Urinary bladder (tissue), 4 donors: ENCODE measurements at places on chromosomes 5 and 9. TPM values are rescaled to one million over a fixed set of nuclear protein-coding genes. Genes with fewer than 3 reads are reported as not detected.

- DNase-seq: no peak
Measured at GRCh38 chr5:121628783-121629182, 222.9 kb upstream of the FTMT start.

- DNase-seq: no peak
Measured at GRCh38 chr5:14415024-14415697, 166.4 kb upstream of the OTULINL start.

GRCh38 chr5:56259002-56259511, 25.9 kb upstream of the ANKRD55 start:
- no peak for DNase-seq

DNA sequence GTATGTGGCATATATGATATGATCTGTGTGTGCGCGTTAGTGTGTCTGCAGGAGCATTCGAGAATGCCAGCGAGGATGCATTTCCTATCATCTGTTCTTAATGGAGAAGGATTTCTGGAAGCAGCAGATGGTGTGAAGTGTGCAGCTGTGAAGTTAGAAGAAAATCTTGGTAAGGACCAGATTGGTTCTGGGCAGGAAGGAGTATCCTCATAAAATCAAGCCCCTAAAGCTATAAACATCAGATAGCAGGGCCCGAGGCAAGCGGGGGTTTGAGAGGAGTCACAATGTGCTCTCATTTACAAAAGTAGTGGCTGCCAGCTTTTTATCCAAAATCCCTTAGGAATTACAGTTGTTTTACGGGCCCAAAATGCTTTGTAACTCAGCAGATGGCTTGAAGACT, 40.0 kb downstream of the DAPK1 start:
- peak; percentile 26 for DNase-seq

DNA sequence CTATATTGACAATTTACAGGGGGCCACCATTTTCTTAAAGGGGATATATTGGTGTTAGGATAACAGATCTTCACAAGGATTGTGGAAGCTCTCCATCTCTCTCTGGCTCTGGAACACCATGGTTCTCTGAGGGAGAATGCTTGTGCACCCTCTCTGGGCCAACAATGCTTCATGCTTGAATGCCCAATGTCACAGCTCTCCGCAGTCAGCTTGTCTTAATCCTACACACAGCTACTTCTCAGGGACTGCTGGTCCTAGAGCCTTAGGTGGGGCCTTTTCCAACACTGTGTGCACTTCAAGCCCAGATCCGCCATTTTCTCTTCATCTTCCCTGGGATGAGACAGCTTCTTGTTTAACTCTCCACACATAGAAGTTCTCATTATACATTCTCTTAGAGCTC, 6.9 kb upstream of the PDLIM4 start:
- DNase-seq: no peak

DNA sequence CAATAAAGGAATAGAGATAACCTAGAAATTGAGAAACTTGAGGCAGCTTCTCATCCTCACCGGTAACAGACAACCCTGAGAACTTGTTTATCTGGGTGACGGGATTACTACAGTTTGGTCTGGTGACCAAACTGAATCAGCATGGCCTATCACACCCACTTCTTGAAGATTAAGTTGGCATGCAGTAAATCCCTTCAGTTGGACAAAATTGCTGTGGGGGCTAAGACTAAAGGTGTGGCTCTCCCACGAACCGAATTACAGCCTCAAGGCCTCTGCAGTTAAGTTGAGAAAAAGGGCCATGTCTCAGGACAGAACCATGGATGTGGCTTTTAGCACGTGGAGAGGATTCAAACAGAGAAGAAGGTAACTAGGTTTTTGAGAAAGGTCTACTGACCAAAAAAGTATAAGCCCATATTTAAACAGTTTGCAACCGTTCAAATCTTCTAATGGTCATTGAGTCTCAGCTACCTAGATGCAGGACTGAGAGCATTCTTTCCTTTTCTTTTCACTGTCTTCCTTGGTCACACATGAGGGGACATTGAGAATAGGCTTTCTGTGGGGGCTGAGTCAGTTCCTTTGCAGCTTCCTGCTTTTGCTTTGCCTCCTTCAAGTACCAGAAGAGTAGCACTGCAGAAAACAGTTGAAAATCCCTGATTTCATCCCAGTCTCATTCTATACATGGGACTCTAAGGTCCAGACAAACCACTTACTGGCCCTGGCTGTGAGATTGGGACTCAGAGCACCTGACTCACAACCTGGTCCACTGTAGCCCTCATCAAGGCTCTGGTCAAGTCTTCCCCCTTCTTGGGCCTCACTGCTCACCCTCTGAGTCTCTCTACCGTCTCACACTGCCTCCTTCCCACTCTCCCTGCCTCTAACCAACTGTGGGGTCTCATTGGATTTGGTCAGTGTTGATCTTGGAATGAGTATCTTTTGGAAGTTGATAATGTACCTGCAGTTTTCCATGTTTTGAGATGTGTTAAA, 30.9 kb downstream of the PDE6A start:
- no peak for DNase-seq

GRCh38 chr5:156532921-156533320, 206.0 kb downstream of the SGCD start:
- no peak for DNase-seq

DNA sequence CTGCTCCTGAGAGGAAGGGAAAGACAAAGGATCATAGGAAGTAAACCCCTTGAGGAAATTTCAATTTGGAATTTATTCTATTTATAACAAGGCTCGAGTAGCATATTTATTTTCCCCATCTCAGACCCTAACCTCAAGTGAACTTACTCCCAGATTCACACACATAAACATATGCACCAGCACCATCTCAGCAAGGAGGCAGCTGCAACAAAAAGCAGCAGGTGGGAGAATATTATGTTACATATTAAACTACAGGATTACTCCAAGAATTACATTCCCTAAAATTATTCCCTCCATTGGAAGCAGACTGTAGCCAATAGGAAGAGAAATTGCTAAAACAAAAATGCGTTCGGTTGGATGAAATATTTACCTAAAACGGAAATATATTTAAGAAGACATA, 108.4 kb upstream of the PRSS3 start:
- no peak for DNase-seq

DNA sequence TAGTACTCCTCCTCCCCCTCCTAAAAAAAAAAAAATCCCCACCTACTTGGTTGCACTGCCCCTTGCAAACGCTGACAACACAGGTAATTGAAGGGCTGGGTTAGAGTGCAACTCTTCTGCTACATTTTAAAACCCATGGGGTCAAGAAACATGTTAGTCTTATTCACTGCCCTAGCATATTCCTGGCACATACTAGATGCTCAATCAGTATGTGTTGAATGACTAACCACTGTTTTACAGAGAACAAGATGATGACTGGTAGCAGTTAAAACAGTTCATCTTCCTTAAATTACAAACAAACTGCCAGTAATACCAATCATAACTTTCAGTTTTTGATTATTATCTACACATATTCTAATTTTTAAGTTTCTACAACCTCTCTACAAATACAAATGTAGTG, 124.4 kb downstream of the NFIB start:
- no peak for DNase-seq

DNA sequence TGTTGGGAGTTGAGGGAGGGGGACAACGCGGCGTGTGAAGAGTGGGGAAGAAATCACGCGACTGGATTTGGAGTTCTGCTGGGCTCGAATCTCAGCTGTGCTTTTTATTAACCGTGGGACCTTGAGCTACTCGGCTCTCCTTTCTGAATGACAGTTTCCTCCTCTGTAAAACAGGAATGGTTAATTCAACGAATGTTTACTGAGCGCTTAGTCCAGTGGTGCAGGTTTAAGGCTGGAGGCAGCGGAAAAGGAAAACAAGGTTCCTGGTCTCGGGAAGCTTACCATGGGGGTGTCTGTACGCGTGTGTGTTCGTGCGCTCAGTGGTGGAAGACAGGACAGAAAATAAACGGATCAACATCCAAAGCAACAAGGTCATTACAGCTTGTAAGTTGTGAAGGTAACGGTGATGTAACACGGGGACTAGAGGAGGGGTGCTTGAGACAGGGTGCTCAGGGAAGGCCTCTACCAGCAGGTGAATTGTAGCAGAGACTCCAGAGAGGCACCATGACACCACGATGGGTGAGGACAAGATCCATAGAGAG, 277 bp downstream of the EIF4E1B start:
- DNase-seq: no peak

DNA sequence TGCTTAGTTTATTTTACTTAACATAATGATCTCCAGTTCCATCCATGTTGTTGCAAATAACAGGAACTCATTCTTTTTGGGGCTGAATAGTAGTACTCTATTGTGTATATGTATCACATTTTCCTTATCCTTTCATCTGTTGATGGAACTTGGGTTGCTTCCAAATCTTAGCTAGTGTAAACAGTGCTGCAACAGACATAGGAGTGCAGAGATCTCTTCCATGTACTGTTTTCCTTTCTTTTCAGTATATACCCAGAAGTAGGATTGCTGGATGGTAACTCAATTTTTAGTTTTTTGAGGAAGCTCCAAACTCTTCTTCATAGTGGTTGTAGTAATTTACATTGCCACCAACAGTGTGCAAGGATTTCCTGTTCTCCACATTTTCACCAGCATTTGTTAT, 138.8 kb upstream of the POC5 start:
- DNase-seq: no peak

GRCh38 chr5:2505217-2505616, 246.3 kb downstream of the IRX2 start:
- no peak for DNase-seq

GRCh38 chr5:156498226-156498980, 171.4 kb downstream of the SGCD start:
- no peak for DNase-seq

- DNase-seq: no peak
Measured at GRCh38 chr9:129675620-129676019, 10.2 kb downstream of the PRRX2 start.

DNA sequence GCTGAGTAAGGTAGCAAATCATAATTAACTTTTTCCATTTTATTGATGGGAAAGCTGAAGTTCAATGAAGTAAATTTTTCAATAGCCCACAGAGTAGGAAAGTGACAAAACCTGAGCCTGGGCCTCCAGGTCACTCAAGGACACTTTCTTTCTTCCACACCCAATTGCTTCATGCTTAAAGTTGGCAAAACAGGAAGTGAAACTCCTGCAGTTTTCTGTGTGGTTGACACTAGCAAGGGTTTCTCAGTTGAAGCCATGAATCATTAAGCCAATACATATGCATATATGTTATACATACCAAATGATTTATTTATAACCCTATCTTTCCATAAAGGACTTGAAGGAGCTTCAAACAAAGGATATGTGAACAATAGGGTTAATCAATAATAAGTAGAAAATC, 13.9 kb downstream of the TLR4 start:
- no peak for DNase-seq

- DNase-seq: no peak
Measured at GRCh38 chr5:132761321-132762240, 14.4 kb downstream of the CCNI2 start.

GRCh38 chr9:36461323-36461722, 61.3 kb upstream of the RNF38 start:
- DNase-seq: no peak

- DNase-seq: no peak
Measured at GRCh38 chr9:30507166-30507565, 1877.3 kb upstream of the ACO1 start.

DNA sequence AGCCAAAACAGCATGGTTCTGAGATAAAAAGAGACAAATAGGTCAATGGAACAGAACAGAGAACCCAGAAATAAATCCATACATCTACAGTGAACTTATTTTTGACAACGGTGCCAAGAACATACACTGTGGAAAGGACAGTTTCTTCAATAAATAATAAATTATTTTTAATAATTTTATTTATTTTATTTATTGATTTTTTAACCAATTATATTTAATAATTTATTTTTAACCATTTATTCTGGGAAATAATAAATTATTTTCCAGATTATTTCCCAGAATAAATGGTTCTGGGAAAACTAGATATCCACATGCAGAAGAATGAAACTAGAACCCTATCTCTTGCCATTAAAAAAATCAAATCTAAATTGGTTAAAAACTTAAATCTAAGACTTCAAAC, 1143.8 kb upstream of the DMAC1 start:
- no peak for DNase-seq

DNA sequence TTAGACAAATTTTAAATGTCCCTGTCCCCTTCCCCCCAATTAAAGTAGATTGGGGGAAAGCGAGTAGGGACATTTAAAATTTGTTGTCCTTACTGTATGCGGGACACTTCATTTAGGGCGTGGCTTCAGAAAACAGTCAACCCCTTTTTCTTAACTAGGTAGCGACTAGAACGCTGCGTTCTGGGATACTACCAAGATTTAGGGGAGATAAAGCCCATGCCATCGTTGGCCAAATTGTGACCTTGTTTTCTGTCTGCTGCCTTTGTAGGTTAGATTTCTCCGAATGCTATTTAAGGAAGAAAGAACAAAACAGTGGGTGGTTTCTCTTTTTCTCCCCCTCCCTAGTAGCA, 1.2 kb downstream of the CKS2 start:
- no peak for DNase-seq

DNA sequence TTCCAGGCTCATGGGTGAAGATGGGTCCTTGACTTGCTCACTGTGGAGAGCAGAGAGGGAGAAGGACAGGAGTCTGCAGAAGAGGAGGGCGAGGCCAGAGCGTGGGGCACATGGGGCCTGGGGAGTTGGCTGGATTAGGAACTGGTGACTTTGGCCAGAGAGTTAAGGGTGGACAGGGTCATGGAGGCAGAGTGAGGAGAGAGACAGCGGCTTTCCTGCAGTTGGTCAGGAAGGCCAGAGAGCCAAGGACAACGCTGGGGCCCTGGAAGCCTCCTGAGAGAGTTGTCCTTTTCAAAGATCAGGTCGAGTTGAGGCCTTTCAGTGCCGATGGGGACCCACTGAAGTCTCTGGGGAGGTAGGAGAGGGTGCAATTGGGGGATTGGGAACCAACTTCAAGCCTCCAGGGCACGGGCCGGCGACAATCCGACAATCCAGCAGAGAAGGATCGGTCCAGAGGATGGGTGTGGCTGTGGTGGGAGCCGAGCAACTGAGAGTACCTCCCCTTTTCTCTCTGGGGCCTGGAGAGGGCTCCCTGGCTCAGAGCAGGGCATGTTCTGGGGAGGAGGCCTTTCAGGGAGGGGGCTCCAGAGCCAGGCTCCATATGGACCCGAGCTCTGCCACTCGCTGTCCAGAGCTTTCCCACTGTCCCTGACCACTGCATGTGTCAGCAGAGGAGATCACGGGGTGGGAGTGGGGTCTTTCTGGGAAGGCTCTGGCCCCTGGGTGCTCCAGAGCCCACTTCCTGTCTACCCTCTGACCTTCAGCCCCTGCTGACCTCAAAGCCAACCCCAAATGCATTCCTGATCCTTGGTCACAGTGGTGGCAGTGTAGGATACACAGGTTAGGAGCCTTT, 7.5 kb upstream of the PHYHD1 start:
- DNase-seq: no peak

Gene PCA3
- polyA plus RNA-seq: 6.1 TPM

Gene PDLIM4
- polyA plus RNA-seq: 114 TPM

Gene SH3PXD2B
- 39.4 TPM for polyA plus RNA-seq

Gene SLC4A9
- 0.06 TPM for polyA plus RNA-seq

Gene CD274
- polyA plus RNA-seq: 1.2 TPM

Gene PCDHGB7
- 11.7 TPM for polyA plus RNA-seq

Gene SNCAIP
- 1.6 TPM for polyA plus RNA-seq

Gene SIT1
- polyA plus RNA-seq: 0.60 TPM

Gene ARL14EPL
- not detected for polyA plus RNA-seq

Gene PCDHGB1
- 0.47 TPM for polyA plus RNA-seq

Gene PIP5KL1
- polyA plus RNA-seq: 1.4 TPM
